ENCODE measurements at places on chromosomes 11 and 22.

DNA sequence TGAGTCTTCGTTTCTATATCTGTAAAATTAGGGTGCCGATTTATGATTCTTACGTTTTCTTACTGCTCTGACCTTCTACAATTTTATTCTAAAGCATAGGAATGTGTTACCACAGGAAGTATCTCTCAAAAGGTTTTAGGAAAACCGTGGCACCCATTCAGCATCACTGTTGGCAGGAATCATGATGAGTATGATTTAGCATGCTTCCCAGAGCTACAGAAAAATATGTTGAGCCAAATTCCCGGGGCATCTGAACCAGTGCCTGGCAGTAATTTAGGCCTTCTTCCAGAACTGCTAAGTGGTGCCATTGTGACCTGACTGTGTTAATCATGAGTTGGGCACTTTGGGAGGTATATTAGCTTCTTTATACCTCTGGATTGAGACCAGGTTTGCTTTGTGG, 605.0 kb upstream of the RAG2 start:
- H3K4me1 ChIP-seq: no peaks in the 10 kb centered on the region
- no peak overlapping the region for H3K27ac ChIP-seq
- no peaks in the 10 kb centered on the region for H3K27me3 ChIP-seq
- no peak overlapping the region for H3K4me3 ChIP-seq
- no peaks in the 10 kb centered on the region for H3K36me3 ChIP-seq

- peaks cover 94% of the 10 kb centered on the region for H3K36me3 ChIP-seq
- H3K4me3 ChIP-seq: no peak overlapping the region
- no peaks in the 10 kb centered on the region for H3K27me3 ChIP-seq
Observed at GRCh38 chr11:46408407-46408986, 16.9 kb upstream of the CHRM4 start.

GRCh38 chr11:96317571-96317970, 25.4 kb downstream of the MAML2 start:
- no peaks in the 10 kb centered on the region for H3K27me3 ChIP-seq
- H3K36me3 ChIP-seq: no peaks in the 10 kb centered on the region
- peak; percentile 33 for DNase-seq
- H3K27ac ChIP-seq: peak overlapping the region; percentile 28
- no peak overlapping the region for H3K4me3 ChIP-seq
- H3K4me1 ChIP-seq: peaks cover 35% of the 10 kb centered on the region

DNA sequence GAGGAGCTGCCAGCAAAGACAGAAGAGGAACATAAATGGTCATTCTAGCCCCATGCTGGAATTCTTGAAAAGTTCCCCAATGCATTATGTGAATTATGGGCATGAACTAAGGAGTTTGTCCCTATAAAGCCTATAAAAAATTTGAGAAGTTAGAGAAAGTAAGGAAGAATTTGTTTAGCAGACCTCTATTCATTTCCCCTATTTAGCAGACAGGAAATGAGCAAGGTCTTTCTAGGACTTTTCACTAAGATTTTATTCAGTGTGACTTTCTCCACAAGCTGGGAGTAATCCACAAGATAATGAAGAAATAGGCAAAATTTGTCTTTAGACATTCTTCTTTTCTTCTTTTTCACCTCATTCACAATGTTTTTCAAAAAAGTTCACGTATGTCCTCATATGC, 20.0 kb downstream of the PRRG4 start:
- H3K27ac ChIP-seq: no peak overlapping the region
- no peak for DNase-seq
- H3K4me3 ChIP-seq: no peak overlapping the region
- H3K4me1 ChIP-seq: no peaks in the 10 kb centered on the region

- no peaks in the 10 kb centered on the region for H3K36me3 ChIP-seq
- DNase-seq: no peak
- H3K27ac ChIP-seq: no peak overlapping the region
- H3K4me3 ChIP-seq: no peak overlapping the region
- no peaks in the 10 kb centered on the region for H3K27me3 ChIP-seq
Observed at GRCh38 chr22:44154436-44154942, 26.2 kb upstream of the PARVG start.

DNA sequence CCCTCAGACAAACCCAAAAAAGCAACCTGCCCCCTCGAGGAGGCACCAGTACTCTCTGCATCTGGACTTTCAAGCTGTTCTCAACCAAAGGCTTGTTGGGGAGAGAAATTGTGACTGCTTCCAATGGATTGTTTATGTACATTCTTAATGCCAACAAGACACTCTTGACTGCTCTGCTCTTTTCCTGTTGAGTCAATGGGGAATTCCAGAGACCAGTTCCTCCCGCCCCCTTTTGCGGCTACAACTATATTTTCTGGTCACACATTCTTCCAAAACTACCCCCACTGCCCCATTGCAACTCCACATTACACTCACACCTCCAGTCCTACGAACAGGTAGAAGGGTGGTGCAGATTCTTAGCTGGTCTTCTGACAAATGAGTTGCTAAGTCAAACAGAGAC, 187.0 kb downstream of the DSCAML1 start:
- H3K27ac ChIP-seq: no peak overlapping the region
- no peaks in the 10 kb centered on the region for H3K4me1 ChIP-seq
- H3K27me3 ChIP-seq: peaks cover 50% of the 10 kb centered on the region
- H3K36me3 ChIP-seq: no peaks in the 10 kb centered on the region
- no peak for DNase-seq

GRCh38 chr11:65912845-65913244, 6.0 kb downstream of the C11orf68 start:
- peak; percentile 29 for DNase-seq
- no peaks in the 10 kb centered on the region for H3K27me3 ChIP-seq
- H3K4me3 ChIP-seq: no peak overlapping the region
- H3K27ac ChIP-seq: peak overlapping the region; percentile 26
- H3K36me3 ChIP-seq: no peaks in the 10 kb centered on the region
- peaks cover 55% of the 10 kb centered on the region for H3K4me1 ChIP-seq

DNA sequence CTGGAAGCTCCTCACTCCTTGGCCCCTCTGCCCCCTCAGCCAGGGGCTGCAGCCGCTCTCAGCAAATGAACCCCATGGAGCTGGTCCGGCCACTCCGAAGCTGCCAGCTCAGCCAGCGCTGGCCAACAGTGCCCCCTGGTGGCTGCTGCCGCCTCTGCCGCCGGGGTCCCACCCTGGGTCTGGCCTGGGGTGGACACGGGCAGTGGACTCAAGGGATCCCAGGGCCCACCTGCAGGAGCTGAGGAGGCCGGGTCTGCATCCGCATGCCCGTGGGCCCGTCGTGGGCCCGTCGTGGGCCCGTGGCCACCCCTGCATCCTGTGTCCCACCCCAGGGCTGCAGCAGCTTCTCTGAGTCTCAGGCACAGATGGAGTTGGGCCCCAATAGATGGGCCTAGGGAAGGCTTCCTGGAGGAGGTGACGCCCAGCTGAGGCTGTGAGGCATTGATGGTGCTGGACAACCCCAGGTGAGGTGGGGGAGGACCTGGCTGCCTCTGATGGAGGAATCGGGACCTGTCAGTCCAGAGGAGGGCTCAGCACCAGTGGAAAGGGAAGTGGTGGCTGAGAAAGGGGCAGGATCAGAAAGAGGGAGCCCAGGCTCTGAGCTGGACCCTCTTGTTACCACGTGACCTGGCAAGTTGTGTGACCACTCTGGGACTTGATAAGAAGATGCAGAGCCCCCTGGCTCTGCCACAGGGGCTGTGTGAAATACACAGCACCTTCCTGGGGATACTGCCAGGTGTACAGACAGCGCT, 522.3 kb downstream of the BRD1 start:
- H3K27me3 ChIP-seq: no peaks in the 10 kb centered on the region
- no peak overlapping the region for H3K27ac ChIP-seq
- H3K36me3 ChIP-seq: no peaks in the 10 kb centered on the region
- peak; percentile 40 for DNase-seq

GRCh38 chr11:119985551-119985950, 152.4 kb downstream of the TRIM29 start:
- no peaks in the 10 kb centered on the region for H3K36me3 ChIP-seq
- H3K4me3 ChIP-seq: no peak overlapping the region
- H3K27ac ChIP-seq: no peak overlapping the region
- no peak for DNase-seq
- H3K27me3 ChIP-seq: no peaks in the 10 kb centered on the region
- peaks cover 5% of the 10 kb centered on the region for H3K4me1 ChIP-seq

GRCh38 chr11:69398529-69399492, 82.7 kb upstream of the LINC01488 start:
- H3K4me3 ChIP-seq: no peak overlapping the region
- no peaks in the 10 kb centered on the region for H3K27me3 ChIP-seq

- H3K4me1 ChIP-seq: peaks cover 5% of the 10 kb centered on the region
- DNase-seq: peak; percentile 33
- no peak overlapping the region for H3K4me3 ChIP-seq
- no peaks in the 10 kb centered on the region for H3K27me3 ChIP-seq
- H3K27ac ChIP-seq: peak overlapping the region; percentile 65
Observed at GRCh38 chr11:9701799-9702198, 37.9 kb downstream of the SWAP70 start.

DNA sequence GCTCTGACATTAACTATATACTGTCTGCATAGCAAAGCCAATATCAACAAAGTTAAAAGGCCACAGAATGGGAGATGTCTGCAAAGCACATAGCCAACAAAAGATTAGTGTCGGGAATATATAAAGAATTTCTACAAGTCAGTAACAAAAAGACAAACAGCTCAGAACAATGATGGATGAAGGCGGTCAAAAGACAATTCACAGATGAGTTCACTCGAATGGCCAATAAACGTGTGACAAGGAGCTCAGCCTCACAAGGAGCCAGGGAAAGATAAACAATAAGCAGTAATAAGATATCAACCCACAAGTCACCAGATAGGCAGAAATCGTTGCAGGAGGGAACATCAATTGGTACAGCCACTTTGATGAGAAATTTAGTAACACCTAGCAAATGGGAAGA, 106.0 kb upstream of the ISX start:
- no peaks in the 10 kb centered on the region for H3K27me3 ChIP-seq
- no peak overlapping the region for H3K4me3 ChIP-seq
- H3K36me3 ChIP-seq: no peaks in the 10 kb centered on the region
- no peak for DNase-seq
- no peaks in the 10 kb centered on the region for H3K4me1 ChIP-seq

GRCh38 chr22:26325641-26326040, 103.4 kb upstream of the ASPHD2 start:
- H3K4me3 ChIP-seq: no peak overlapping the region
- H3K4me1 ChIP-seq: no peaks in the 10 kb centered on the region
- no peak for DNase-seq
- H3K27me3 ChIP-seq: peaks cover 11% of the 10 kb centered on the region

- peaks cover 8% of the 10 kb centered on the region for H3K27me3 ChIP-seq
- no peaks in the 10 kb centered on the region for H3K4me1 ChIP-seq
- H3K36me3 ChIP-seq: no peaks in the 10 kb centered on the region
Observed at GRCh38 chr11:124612045-124612444, 817 bp downstream of the PANX3 start.

- peaks cover 25% of the 10 kb centered on the region for H3K36me3 ChIP-seq
- peak; percentile 13 for DNase-seq
- H3K4me1 ChIP-seq: peaks cover 33% of the 10 kb centered on the region
- H3K27ac ChIP-seq: no peak overlapping the region
Observed at GRCh38 chr11:43837879-43838278, 42.8 kb upstream of the ALKBH3 start.

DNA sequence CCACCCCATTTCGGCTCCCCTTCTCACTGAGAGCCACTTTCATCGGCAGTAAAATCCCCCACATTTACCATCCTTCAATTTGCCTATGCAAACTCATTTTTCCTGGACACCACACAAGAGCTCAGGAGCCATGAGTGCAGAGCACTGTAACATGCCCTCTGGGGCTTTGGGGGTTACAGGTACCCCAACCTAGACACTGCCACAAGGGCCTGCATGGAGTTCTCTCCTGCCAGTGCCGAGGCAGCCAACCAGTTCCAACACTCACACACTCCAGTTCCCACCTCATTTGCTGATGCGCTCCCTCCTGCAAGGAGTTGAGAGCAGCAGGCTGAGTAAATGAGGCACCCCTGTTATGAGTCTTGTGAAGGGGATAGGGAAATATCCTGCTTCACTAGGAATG, 76.1 kb downstream of the SMCO4 start:
- no peaks in the 10 kb centered on the region for H3K27me3 ChIP-seq
- no peak for DNase-seq
- H3K36me3 ChIP-seq: no peaks in the 10 kb centered on the region
- no peak overlapping the region for H3K27ac ChIP-seq
- no peaks in the 10 kb centered on the region for H3K4me1 ChIP-seq

DNA sequence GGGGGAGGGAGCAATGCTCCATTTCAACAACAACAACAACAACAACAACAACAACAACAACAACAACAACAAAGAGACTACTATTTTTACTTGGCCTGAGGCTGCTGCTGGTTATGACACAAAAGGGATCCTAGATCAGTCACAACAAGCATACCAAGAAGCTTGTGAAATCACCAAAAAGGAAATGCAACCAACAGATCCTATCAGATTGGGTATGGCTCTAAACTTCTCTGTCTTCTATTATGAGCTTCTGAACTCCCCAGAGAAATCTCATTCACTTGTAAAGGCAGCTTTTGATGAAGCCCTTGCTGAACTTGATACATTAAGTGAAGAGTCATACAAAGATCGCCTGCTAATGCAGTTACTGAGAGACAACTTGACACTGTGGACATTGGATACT, 10.5 kb upstream of the MS4A2 start:
- no peak overlapping the region for H3K4me3 ChIP-seq
- no peaks in the 10 kb centered on the region for H3K4me1 ChIP-seq
- no peak overlapping the region for H3K27ac ChIP-seq
- no peak for DNase-seq
- H3K36me3 ChIP-seq: no peaks in the 10 kb centered on the region
- H3K27me3 ChIP-seq: no peaks in the 10 kb centered on the region

DNA sequence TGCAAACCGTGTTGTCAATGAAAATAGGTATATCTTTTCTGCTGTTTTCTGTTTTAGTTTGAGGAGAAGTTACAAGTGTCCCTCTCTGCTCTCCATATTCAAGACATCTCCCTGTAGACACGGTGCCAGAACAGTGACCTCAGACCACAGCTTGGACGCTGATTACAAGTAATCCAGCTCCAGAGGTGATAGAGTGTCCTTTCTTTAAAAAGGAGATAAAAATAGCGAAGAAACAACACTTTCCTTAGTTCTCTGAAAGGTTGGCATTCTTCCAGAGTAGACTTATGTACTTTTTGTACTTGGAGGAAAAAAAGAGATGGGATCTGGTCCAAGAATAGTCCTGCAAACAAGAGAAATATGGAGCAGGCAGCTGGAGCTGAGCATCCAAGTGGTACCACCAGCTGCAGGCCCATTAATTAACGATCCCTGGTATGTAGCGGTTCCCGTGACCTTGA, 43.0 kb upstream of the WT1 start:
- peaks cover 4% of the 10 kb centered on the region for H3K4me1 ChIP-seq
- peak; percentile 33 for DNase-seq
- no peak overlapping the region for H3K4me3 ChIP-seq
- no peaks in the 10 kb centered on the region for H3K27me3 ChIP-seq
- H3K36me3 ChIP-seq: no peaks in the 10 kb centered on the region

GRCh38 chr11:129779342-129779741, 36.3 kb upstream of the TMEM45B start:
- DNase-seq: no peak
- peaks cover 10% of the 10 kb centered on the region for H3K4me1 ChIP-seq
- H3K36me3 ChIP-seq: no peaks in the 10 kb centered on the region
- H3K4me3 ChIP-seq: no peak overlapping the region
- no peaks in the 10 kb centered on the region for H3K27me3 ChIP-seq

- H3K4me1 ChIP-seq: peaks cover 72% of the 10 kb centered on the region
- peak within 1 kb of the TSS; percentile 96 for H3K27ac ChIP-seq
- peaks cover 5% of the 10 kb centered on the region for H3K36me3 ChIP-seq
- peak; percentile 83 for DNase-seq
- H3K27me3 ChIP-seq: no peaks in the 10 kb centered on the region
Observed at GRCh38 chr11:102452461-102453301, at the start of gene TMEM123. Gene TMEM123, minus strand, starts transcription at chr11:102452765. Its CDS starts 142 bp downstream, at chr11:102452623.
